ENCODE measurements at places on chromosomes 7 and 10. TPM values are rescaled to one million over a fixed set of nuclear protein-coding genes. Genes with fewer than 3 reads are reported as not detected.

The GDF10 gene
- polyA plus RNA-seq: 0.44 TPM

The SLC26A4 gene
- polyA plus RNA-seq: not detected

The NRCAM gene
- polyA plus RNA-seq: 90.9 TPM

The FAM25A gene
- polyA plus RNA-seq: not detected

The ZNF488 gene
- polyA plus RNA-seq: 0.85 TPM

The LRRD1 gene
- 2.7 TPM for polyA plus RNA-seq

The HHEX gene
- polyA plus RNA-seq: not detected

The UCMA gene
- polyA plus RNA-seq: not detected

The SLC13A4 gene
- 1.4 TPM for polyA plus RNA-seq

The DRGX gene
- not detected for polyA plus RNA-seq

The AGR2 gene
- not detected for polyA plus RNA-seq

The EGFR gene
- polyA plus RNA-seq: 0.22 TPM

The SAP25 gene
- polyA plus RNA-seq: 0.52 TPM

The SPRN gene
- polyA plus RNA-seq: 1.1 TPM

Measured in neural cell (in vitro differentiated cells).